Epithelial cell of umbilical artery (primary cell): ENCODE measurements at places on chromosomes 5 and 9. TPM values are rescaled to one million over a fixed set of nuclear protein-coding genes. Genes with fewer than 3 reads are reported as not detected.

Gene ZNG1C
- 19.2 and 29.3 TPM in 2 replicates for total RNA-seq

Gene STK32A
- total RNA-seq, result not detected in 2 replicates

Gene DRD1
- not detected in 2 replicates for total RNA-seq

Gene FOXD4L5
- not detected in 2 replicates for total RNA-seq

Gene SMIM33
- total RNA-seq, result under 0.01 TPM in 1 of 2 replicates, not detected in the other
